ENCODE measurements at places on chromosomes 16 and 17. TPM values are rescaled to one million over a fixed set of nuclear protein-coding genes. Genes with fewer than 3 reads are reported as not detected.

DNA sequence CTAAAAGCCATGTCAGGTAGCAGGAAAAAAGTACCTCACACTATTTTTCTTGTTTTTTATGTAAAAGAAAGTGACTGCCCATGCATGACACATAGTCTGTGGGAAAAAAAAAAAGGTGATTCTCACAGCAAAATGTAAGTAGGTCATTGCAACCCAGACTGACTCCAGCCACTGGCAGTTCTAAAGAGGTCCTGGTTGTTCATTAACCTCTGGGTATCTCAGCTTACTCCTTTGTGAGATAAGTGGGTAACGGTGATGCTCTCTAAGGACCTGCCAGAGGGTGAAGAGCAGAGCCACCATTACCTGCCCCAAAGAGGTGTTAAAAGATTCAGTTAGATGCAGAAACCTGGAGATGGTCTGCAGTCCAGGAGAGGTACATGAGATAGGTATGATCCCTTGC is 531.9 kb downstream of the GRIN2A start:
- no peak for DNase-seq

DNA sequence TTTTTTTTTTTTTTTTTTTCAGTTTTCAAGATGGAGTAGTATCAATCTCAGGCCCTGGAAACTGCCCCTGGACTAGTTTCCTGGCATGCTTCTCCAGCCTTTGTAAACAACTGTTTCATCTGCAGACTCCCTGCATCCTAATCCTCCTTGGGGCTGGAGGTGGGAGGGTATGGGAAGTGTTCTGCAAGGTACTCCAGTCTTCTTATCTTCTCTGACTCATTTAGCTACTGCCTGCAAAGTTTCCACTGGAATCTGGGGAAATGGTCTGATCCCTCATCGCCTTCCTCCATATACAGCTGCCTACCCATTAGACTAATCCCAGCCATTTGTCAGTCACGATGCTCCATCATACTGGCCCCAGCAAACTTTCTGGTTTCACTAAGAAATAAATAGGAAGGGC is 21.5 kb downstream of the COPZ2 start:
- no peak for DNase-seq

DNA sequence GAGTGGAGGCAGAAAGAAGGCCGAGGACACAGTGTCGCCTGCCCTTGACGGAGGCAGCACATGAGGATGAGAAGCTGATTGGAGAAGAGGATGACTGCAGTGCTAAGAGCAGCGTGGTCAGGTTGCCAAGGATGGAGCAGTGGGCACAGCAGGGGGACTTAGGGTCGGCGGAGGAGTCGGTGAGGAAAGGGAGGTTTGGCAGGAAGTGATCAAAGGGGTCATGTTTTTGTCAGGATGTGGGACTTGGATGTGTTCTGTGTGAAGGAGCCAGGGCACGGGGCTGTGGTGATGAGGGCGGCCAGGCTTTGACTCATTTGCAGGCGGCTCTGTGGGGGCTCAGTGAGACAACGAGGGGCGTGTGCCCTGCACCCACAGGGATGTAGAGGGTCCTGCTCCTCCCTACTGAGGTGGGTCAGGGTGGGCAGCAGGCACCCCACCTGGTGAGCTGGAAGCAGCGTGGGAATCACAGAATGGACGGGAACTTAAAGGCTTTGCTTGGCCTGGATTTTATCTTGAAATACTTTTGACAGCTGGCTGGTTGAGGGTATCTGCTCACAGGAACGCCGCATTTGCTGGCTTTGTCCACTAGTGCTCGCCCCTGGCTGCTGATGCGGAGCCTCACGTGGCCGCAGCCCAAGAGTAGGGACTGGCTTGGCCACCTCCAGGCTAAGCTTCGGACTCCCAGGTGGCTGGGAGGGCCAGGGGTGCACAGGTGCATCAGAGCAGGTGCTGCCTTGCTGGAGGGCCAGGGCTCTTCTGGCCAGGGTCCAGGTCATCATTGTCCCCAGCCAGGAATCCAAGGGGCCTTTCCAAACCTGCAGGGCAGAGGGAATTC is 6.0 kb downstream of the MPG start:
- DNase-seq: no peak

- DNase-seq: no peak
Measured at GRCh38 chr16:6063526-6063925, 965.9 kb upstream of the EEF2KMT start.

DNA sequence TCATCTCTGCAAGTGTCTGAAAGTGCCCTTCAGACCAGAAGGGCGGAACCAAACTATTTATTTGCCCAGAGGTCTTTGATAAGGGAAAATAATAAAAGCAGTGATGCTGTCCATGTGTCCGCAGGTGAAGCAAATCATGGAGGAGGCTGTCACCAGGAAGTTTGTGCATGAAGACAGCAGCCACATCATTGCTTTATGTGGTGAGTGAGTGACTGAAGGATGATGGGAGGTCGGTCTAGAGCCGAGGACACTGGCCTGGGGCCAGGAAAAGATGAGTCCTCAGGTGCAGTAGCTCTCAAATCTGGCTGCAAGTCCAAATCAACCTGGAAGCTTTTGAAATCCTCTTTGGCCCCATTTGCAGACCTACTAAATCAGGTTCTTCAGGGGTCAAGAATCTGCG is 6.1 kb downstream of the SGSM2 start:
- no peak for DNase-seq

- DNase-seq: no peak
Measured at GRCh38 chr16:15053904-15054303, 2.0 kb downstream of the NTAN1 start.

- DNase-seq: no peak
Measured at GRCh38 chr17:34218748-34219147, 36.3 kb upstream of the CCL2 start.

GRCh38 chr16:14501331-14502255 is 128.5 kb downstream of the PARN start:
- peak; percentile 39 for DNase-seq

GRCh38 chr16:80027007-80027965 is 426.7 kb upstream of the MAF start:
- DNase-seq: peak; percentile 50

GRCh38 chr16:50012182-50012581 is 12.8 kb upstream of the CNEP1R1 start:
- DNase-seq: no peak

DNA sequence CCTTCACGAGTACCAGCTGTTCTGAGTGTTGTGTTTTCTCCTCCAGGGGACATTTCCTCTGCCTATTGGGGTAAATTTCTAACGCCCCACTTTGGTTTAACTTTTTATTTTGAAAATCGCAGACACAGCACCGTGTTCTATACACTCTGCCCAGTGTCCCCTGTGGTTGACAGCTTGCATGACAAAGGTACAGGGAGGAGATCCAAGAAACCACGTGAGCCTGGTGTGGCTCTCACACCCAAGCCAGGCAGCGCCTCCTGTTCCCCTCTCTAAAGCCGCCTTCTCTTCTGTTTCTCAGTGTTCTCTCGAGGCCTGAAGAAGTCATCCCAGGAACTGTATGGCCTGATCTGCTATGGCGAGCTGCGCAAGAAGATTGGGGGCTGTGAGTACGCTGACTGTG is 25.4 kb downstream of the CRAMP1 start:
- DNase-seq: no peak

DNA sequence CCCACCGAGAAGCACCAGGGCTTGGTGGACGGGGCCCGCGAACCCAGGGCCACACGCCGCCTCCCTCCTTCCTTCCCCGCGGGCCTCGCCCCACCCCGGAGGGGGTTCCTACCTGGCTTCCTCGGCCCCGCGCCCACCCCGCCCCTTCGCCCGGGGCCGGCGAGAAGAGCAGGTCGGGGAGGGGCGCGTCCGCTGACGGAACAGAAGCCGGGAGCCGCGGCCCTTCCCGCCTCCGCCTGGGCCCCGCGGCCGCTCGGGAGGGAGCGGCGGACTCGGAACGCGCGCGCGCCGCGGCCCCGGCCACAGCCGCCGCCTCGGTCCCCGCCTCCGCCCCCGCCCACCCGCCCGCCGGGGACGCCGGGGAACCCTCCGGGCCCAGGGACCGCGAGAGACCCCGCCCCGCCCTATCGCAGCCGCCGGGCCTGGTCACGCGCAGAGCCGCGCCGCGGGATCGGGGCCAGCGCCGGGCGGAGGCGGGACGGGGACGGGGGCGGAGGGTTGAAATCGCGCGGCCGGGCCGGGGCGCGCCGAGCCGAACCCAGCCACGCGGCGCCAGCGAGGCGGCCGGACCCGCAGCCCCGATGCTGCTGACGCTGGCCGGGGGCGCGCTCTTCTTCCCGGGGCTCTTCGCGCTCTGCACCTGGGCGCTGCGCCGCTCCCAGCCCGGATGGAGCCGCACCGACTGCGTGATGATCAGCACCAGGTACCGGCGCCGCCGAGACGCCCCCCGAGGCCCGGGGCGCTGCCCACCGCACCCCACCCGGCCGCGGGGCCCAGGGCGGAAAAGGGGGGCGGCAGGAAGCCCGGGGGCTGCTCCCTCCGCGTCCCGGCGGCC is at the start of gene TLCD3A:
TLCD3A (plus strand) TSS at position 530 of the 835 bp plus-strand sequence; CDS start at position 582, 52 bp downstream.
- DNase-seq: no peak

DNA sequence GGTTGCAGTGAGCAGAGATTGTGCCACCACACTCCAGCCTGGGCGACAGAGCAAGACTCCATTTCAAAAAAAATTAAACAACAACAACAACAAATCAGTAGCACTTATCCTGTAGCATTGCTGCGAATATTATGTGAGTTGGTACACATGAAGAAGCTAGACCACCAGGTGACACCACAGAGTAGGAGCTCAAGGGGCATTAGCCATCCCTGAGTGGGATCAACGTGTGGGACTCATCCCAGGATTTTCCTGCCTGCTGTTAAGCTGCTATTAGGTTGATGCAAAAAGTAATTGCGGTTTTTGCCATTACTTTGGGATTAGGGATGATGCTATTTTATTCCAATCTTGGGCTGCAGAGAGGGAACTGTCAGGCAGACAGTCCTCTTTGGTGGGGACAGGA is 47.2 kb downstream of the OTOA start:
- no peak for DNase-seq

- no peak for DNase-seq
Measured at GRCh38 chr17:83098241-83099085, 19.1 kb downstream of the METRNL start.

DNA sequence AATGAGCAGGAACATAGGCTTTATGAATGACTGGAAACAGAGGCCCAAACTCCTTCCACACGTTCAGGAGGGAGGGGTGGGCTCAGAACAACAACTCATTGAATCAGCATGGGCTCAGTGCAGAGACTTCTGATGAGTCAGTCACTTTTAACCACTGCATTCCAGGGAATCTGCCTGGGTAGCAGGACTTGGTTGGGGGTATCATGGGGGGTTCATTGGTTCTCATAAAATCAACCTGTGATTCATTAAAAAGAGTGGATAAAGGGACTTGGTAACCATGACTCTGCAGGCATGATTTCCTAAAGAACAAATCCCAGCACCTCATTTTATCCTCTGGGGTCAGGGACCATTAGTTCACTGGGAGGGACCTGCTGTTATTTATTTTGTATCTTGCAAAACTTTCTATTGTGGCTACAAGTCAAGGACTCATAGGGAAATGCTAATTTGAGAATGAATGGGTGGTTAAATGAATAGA is 13.8 kb downstream of the ITGB3 start:
- DNase-seq: no peak

DNA sequence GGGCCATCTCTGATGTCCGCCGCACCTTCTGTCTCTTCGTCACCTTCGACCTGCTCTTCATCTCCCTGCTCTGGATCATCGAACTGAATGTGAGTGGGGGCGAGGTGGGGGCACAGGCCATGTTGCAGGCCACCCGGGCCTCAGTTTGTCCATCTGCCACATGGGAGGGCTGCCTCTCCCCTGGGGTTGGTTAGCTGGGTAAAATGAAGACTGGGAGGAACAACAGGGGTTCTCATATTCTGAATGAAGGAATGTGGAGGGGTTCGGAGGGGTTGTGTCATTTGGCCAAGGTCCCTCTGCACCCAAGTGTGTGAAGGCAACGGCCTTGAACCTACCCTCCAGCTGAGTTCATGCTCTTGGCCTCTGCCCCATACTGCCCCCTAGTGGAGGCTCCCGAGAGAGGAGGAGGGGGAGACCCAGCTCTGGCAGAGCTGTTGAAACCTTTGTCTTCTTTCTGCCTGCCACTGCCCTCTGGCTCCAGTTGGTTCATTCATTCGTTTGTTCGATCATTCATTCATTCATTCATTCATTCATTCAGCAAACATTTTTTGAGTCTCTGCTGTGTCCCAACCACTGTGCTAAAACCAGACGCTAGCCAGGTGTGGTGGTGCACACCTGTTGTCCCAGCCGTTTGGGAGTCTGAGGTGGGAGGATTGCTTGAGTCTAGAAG is 11.4 kb upstream of the TCAP start:
- no peak for DNase-seq

The SLC2A4 gene
- 66.1 TPM for polyA plus RNA-seq

The CBFA2T3 gene
- polyA plus RNA-seq: 6.2 TPM

The SOST gene
- polyA plus RNA-seq: not detected

The DLX4 gene
- polyA plus RNA-seq: 0.20 TPM

The KRTAP3-2 gene
- polyA plus RNA-seq: not detected

The GLOD4 gene
- 44.0 TPM for polyA plus RNA-seq
